GM06990 (cell line): ENCODE measurements at places on chromosomes 11 and 22.
A peak's percentile ranks its signal among the peaks of the same experiment; 100 is the strongest.

DNA sequence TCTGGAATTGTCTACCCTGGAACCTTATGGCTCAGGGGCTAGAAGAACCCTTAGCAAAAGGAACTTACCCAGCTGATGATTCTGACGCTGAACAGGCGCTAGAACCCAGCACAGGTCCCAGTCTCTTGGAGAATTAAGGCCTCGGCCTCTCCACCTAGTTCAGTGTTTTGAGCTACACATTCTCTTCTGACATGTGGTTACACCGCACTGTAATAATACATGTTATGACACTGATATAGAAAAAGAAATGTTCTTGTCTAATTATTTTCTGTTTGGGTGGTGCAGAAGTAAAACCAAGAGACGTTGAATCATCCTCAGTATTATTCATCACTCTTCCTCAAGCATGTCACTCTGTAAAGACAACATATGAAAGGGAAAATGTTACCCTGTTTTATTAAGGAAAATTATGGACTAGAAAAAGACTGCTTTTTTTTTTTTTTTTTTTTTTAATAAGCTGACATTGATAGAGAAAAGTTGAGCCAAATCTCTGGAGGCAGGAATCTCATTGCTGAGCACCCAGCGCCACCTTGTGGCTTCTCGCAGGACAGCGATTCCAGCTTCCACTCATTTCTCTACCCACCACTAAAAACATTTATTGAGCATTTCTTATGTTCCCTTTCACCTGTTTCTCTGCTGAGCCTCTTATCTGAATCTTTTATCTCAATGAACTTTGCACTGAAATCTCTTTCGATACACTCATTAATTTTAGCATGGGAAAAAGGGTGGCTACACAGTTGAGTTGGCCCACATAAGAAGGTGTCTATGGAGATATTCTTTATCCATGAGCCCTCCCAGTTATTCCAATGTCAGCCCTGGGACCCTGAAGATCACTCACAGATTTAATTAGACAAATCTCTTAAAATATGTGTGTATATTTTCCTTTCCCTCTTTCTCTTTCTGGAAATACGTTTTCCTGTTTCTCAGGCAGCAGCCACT lies 12.6 kb upstream of the APLNR start:
- no peak for DNase-seq

DNA sequence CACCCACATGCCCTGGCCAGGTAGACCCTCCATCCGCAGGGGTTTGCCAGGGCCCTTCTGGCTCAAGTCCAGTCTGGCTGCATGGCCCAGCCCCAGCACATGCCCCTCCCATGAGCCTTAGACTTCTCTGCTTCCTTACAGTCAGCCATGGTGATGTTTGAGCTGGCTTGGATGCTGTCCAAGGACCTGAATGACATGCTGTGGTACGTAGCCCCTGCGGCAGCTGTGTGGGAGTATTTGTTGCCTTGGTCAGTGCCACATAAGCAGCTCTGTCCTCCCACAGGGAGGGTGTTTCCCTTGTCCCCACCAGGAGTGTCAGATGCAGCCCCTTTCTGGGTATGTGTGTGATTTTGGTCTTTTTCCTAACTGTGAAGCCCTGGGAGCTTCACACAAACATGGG lies 17.5 kb downstream of the CDC45 start:
- DNase-seq: no peak

- DNase-seq: no peak
Measured at GRCh38 chr11:62394825-62395538, 23.9 kb upstream of the SCGB1A1 start.

DNA sequence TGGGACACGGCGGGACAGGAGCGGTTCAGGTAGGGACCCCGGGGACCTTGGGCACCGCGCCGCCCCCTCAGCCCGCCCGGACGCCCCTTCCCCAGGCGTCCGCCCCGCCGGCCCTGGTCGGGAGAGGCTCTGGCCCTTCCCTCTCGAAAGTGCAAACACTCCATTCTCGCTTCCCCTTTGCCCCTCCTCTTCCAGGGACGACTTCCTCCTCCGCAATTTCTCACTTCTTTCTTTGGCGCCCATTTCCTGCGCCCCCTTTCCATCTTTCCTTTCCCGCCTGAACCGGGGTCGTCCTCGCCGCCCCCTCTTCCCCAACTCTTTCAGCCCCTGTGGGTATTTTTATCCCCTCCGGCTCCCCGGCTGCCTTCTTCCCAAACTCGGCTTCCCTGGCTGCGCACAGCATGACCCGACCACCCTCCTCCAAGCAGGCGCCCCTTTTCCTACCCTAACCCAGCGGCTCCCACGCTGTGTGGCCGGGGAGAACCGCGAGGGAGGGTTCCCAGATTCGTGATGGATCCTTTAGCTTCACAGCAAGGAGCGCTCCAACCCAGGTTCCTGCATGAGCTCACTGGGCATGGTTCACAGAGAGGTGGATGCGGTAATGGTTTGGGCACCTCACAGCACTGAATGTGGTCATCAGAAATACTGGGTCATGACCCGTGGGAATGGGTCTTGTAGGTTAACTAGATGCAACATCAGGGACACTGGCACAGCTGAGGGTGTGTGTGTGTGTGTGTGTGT lies 689 bp downstream of the RAB39A start:
- peak; percentile 43 for DNase-seq

DNA sequence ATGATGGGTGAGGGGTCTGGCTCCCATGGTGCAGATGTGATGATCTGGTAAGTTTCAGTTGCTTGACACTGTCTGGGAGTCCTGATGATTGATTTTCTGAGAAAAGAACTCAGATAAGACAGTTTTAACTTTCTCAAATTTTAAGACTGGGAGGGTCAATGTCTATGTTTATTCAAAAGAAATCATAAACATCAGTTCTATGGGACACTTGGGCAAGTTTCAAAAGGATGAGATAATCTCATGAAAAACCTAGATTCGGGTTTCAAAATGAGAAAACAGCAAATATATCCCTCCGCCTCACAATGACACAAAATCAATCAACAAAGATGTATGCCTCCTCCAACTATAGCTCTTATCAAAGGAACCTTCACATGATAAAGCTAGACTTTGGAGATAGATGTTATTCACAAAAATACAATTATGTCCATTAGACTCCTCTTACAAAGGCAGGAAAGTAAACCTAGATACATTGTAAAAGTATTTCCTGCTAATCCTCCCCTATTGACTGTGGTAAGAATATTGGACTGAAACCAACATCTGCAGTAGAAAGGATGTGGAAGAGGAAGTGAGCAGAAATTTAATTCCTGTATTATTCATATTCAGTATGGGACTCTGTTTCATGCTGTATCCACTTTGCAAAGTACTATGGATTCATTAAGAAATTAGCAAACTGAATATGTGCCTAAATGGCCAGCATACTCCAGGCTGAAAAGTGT lies 21.6 kb downstream of the SVIP start:
- DNase-seq: peak; percentile 48

DNA sequence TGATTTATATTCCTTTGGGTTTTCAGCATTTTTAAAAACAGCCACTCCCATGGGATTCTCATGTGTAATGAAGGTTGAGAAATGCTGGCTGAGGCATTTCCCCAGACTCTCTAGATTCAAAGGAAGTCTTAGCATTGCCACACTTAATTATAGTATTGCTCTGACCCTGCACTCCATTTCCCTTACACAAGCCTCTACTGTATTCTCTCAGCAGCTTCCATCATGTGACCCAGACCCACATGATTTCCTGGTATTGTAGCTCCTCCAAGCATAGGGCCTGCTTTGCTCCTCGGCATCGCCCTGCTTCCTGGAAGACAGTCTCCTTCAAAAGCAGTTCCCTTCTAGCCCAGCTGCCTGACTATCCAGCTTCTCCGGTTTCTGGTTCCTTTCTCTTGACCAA lies 261.5 kb downstream of the LARGE1 start:
- DNase-seq: no peak

GRCh38 chr22:44524806-44525205 lies 26.8 kb upstream of the RTL6 start:
- DNase-seq: no peak

GRCh38 chr11:66360406-66361073 lies 11.0 kb downstream of the SLC29A2 start:
- DNase-seq: no peak

GRCh38 chr11:38208951-38209350 lies 1610.9 kb upstream of the RAG2 start:
- DNase-seq: no peak

- DNase-seq: peak; percentile 44
Measured at GRCh38 chr22:30309951-30310741, 16.6 kb downstream of the TBC1D10A start.

GRCh38 chr11:22666688-22667439 lies 453 bp downstream of the GAS2 start:
- DNase-seq: peak; percentile 7

DNA sequence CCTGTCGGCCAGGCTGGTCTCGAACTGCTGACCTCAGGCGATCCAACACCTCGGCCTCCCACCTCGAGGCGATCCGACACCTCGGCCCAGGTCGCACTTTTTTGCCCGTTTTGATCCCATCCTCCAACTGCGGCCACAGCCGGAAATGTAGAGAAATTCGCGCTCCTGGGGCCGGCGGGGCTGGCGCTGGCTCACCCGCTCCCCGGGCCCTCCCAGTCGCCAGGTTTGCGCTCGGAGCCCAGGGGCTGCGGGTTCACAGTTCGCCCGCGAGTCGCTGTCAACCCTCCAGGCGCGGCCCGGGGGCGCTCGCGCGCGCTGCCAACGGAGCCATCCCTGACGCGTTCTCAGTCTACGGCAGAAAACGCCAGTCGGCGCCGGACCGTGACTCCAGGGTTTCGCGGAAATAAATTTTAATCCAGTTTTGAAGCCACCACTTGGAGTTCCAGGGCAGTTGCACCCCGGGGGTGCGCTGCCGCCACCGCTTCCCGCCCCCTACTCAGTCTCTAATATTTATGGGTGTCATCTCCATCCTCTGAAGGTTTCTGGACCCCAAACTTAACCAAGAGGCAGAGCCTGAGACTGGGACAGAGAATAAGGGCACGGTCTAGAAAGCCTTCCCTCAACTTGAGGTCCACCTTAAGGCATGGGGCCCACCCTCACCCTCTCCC lies 1.5 kb upstream of the KLHDC7B start:
- DNase-seq: peak; percentile 89

- no peak for DNase-seq
Measured at GRCh38 chr11:48005136-48005535, 24.8 kb downstream of the PTPRJ start.
